ENCODE measurements at places on chromosomes 4 and X. TPM values are rescaled to one million over a fixed set of nuclear protein-coding genes. Genes with fewer than 3 reads are reported as not detected.

- no peak for DNase-seq
Observed at GRCh38 chrX:123525123-123525725, 207.6 kb downstream of the THOC2 start.

GRCh38 chr4:15495621-15496020, 25.9 kb downstream of the CC2D2A start:
- DNase-seq = no peak

GRCh38 chr4:87835743-87836142, 3.0 kb downstream of the MEPE start:
- no peak for DNase-seq

GRCh38 chrX:109847257-109848187, 114.5 kb upstream of the ACSL4 start:
- no peak for DNase-seq

DNA sequence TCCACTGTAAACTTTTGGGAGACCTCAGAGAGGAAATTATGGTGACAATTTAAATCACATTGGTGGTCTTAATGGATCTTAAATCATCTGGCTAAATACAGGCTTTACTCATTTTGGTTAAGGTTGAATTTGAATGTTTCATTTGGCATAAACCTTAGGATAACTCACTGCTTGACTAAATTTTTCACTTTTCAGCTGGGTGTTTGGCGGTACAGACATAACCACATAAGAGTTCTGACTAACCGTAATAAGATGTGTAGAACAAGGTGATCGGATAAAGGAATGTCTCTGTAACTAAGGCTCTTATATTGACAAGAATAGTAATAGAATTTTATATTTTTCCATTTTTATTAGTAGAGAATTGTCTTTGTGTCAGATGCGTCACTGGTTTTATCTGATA, 281.0 kb downstream of the BMPR1B start:
- DNase-seq = no peak

- no peak for DNase-seq
Observed at GRCh38 chr4:125359363-125359762, 44.6 kb downstream of the FAT4 start.

DNA sequence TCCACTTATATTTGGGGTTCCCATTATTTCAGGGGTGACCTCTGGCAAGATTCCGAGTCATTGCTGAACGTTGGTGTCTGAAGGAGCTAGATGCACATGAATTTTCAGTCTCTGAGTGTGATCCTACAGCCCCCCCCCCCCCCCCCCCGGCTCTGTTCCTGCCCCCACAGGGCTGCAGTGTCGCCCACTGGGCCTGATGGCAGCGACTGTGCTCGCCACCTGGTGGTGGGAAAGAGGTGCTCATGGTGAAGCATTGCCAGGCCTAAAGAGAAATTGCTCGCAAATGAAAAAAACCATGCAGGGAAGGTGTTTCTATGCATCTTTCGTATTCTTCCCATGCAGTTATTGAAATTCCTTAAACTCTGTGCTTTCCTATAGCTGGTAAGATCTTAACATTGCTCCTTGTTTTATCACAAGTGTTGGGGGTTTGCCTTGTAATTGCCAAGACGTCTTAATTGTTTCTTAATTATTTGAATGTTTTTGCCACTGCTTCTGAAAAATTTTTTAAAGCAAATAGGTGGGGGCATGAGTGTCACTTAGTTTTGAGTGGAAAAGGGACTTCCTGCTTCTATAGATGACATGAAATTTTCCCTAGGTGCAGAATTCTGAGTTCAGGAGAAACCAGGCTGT, 63.2 kb downstream of the CLDN22 start:
- peak; percentile 78 for DNase-seq

DNA sequence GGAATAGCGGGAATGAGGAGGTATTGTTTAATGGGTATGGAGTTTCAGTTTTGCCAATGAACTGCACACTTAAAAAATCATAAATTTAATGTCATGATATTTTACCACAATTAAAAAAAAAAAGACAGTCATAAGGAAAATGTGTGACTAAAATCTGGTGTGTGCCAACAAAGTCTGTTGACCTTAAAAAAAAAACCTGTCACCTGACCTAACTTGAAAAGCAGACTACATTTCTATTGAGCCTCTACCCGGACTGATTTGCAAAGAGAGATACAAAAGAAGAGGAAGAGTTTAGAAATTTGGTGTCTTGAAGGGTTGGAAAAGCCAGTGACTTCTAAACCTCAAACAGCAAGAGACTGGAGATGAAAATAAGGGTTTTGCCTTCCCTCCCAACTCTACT, 48.4 kb downstream of the TMEM150C start:
- DNase-seq = no peak

DNA sequence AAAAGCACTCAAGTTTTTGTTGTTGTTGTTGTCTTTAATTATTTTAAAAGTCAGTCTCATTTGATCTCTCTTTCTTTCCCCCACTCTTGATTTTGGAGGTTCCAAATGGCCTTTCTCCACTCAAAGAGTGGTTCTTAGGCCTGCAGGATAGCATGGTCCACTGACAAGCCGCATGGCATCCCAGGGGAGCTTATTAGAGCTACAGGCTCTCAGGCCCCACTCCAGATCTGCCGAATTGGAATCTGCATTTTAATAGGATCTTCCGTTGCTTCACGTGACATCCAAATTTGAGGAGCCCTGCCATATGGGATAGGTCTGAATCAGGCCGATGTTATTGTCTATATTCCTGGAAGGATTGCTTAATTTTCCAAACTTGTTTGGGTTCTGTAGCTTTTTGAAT, 72.1 kb downstream of the CPE start:
- DNase-seq = no peak

GRCh38 chr4:14018191-14018853, 390.8 kb upstream of the BOD1L1 start:
- no peak for DNase-seq

- no peak for DNase-seq
Observed at GRCh38 chrX:122113376-122113775, 1066.0 kb downstream of the GLUD2 start.

DNA sequence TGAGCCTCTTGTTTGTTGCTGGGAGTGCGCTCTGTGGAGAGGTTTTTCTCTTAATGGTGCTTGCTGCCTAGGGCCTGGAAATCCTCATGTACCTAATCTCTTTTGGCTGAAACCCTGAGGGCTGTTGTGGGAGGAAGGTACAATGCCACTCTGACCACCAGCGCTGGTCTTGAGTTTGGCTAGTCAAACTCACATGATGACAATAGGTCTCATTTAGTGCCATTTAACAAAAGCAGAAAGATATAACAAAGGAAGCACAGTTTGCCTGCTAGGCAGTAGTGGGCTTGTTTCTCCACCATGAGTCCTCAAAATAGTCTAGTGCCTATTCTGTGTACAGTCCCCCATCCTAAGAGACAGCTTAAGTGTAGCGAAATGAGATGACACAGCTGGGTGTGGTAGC, 111.3 kb downstream of the TSPAN7 start:
- no peak for DNase-seq

DNA sequence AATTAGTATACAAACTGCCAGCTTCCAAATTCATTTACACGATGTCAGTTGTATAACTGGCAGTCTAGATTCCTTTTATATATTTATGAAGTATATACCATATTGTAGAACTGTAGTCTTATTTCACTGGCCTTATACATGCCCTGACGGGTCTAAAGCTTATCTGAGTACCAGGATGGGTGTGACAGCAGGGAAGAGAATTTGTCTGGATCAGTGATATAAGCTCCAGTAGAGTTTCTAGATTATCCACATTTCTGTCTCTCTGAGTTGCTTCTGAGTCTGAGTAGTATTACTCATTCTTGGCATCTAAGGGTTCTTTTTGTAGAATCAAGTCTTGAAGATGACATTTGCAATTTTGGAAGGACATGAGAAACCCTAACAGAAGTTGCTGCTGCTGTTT, 101.3 kb downstream of the RPA4 start:
- DNase-seq = no peak

DNA sequence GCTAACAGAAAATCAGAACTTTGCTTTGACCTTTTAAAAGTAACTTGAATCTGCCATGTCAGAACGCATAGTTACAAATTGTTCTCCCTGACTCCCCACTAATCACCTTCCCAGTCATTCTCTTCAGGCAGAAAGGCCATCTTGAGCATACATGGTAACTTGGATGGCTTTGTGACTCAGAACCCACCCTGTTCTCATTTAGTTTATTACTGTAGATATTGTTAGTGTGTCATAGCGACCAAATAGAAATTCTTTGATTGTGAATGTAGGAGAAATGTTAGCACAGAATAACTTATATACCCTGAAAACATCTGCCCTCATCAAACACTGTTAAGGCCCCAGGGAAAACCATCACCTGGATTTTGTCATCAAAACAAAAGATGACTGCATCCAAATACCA, 382.0 kb downstream of the MAGEB5 start:
- DNase-seq = no peak

GRCh38 chr4:169096221-169096620, 86.2 kb upstream of the CBR4 start:
- DNase-seq = no peak

GRCh38 chr4:85780664-85781063, 305.7 kb downstream of the ARHGAP24 start:
- DNase-seq = peak; percentile 90

DNA sequence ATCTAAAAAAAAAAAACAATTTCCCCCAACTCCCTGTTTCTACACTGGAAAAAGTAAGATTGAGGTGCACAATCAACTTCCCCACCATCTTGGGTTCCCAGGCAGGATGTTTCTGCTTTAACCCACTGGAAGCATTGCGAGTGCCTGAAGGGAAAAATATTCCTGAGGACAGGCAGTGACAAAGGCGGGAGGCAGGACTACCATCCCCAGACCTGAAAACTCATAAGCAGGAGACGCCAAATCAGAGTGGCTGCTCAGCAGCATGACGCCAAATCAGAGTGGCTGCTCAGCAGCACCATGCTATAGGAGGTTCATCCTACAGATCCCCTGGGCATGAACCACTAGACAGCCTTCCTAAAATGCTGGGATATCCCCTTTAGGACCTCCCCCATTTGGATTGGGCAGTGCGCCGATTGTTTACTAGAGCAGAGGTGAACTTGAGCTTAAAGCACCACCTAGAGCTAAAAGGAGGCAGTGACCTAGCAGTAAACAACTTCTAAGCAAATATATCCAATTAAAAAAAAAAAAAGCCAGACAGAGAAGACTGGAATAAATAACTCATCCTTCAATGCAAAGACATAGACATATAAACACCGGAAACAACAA, 35.0 kb upstream of the GK start:
- no peak for DNase-seq

DNA sequence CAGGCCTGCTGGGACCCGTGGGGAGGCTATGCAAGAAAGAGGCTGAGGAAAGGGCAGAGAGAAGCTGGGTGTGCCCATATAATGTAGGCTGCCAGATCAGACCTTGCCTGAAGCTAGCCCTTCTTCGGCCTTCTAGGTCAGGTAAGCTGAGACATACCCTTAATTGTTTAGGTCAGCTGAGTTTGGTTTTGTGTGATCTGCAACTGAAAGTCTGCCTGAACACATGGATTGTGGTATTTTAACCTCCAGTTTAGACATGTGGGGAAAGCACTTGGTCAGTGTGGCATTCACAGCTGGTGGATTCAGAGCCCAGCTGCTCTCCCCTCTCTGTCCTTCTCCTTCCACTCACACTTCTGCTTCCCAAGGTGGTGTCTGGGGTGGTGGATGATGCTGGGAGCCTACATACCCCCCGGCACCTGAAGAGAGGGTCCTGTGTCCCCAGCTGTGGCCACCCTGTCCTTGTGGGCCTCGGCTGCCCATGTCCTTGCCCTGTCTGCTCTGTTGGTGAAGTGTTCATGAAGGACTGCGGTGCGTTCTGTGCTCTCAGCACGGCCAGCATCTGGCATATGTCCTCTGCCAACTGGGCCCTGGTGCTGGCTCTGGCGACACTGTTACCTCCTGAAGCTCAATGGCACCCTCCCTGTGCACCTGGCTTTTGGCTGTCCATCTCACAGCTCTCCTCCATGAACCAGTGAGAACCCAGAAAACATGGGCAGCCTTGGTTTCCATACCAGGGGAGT, 82.1 kb downstream of the NAT8L start:
- DNase-seq = no peak

DNA sequence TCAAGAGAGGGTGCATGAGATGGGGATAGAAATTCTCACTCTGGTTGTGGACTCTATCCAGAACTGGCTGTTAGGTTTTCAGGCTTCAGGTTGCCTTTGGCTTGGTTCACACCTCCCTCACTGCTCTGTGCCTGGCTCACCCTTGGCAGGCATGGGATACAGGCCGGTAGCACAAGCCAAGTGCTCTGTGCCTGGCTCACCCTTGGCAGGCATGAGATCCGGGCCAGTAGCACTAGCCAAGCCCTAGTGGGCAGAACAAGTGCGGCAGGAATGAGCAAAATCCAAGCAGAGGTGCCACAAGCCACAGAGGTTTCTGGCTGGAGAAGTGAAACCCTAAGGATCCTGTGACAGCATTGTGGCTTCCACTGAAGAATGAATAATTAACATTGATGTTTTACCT, 1642.3 kb downstream of the C4orf33 start:
- no peak for DNase-seq

- no peak for DNase-seq
Observed at GRCh38 chr4:101970547-101971155, 180.1 kb downstream of the BANK1 start.

- DNase-seq = peak; percentile 40
Observed at GRCh38 chrX:108091878-108092291, 307 bp downstream of the ATG4A start.

GRCh38 chr4:169416997-169417396, 146.2 kb upstream of the SH3RF1 start:
- peak; percentile 78 for DNase-seq

DNA sequence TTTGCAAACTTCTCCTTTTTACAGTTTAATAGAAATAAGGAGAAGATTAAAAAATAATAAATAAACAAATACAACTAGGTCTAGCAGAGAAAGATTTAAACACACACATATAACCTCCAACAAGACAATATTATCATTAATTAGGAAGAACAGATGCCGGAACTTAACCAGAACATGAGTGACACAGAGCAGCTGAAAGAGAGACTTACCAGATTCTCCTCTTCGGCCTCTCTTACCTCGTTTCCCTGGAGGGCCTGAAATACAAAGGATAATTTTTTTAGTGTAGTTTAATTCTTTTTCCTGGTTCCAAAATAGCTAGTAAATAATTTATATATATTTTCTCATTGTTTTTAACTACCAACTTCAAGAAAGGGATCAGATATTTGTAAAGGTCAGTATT, 252.5 kb downstream of the COL25A1 start:
- no peak for DNase-seq

- no peak for DNase-seq
Observed at GRCh38 chr4:83178029-83178428, 63.5 kb upstream of the PLAC8 start.

The CTBP1 gene
- 268 TPM for total RNA-seq

The CHRDL1 gene
- total RNA-seq = 0.09 TPM

The SRPK3 gene
- total RNA-seq = 0.05 TPM

The DRD5 gene
- total RNA-seq = not detected

The FAM133A gene
- not detected for total RNA-seq

The NUDT6 gene
- 7.4 TPM for total RNA-seq

The PPEF2 gene
- total RNA-seq = not detected

The CACNA1F gene
- total RNA-seq = 0.05 TPM

The SOWAHD gene
- not detected for total RNA-seq
